ENCODE measurements at places on chromosomes 1 and 21. TPM values are rescaled to one million over a fixed set of nuclear protein-coding genes. Genes with fewer than 3 reads are reported as not detected.
A peak's percentile ranks its signal among the peaks of the same experiment; 100 is the strongest.

Gene ESRRG
- total RNA-seq = 24.3 TPM

Gene FOXD2
- 0.09 TPM for total RNA-seq

Gene UMODL1
- not detected for total RNA-seq

DNA sequence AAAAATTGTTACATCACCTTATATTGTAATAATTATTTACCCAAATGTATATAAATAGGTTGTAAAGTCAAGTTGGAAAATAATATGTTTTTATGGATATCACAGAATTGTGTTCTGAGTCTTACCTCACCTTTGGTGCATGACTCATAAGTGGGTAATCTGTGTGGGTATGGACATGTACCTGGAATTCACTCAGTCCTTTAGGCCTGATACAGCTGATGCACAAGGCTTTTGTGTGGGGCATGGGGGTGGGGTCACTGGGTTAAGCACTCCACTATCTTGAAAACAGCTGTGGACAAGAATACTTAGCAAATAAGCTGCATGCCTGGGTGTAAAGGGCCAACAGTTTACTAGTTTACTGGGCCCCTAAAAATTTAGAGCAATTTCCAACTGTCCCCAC is 34.4 kb downstream of the INKA2 start:
- no peaks in the 10 kb centered on the region for H3K4me1 ChIP-seq
- H3K27me3 ChIP-seq = no peaks in the 10 kb centered on the region
- H3K27ac ChIP-seq = no peak overlapping the region
- DNase-seq = no peak
- peaks cover 40% of the 10 kb centered on the region for H3K36me3 ChIP-seq
- H3K4me3 ChIP-seq = no peak overlapping the region

DNA sequence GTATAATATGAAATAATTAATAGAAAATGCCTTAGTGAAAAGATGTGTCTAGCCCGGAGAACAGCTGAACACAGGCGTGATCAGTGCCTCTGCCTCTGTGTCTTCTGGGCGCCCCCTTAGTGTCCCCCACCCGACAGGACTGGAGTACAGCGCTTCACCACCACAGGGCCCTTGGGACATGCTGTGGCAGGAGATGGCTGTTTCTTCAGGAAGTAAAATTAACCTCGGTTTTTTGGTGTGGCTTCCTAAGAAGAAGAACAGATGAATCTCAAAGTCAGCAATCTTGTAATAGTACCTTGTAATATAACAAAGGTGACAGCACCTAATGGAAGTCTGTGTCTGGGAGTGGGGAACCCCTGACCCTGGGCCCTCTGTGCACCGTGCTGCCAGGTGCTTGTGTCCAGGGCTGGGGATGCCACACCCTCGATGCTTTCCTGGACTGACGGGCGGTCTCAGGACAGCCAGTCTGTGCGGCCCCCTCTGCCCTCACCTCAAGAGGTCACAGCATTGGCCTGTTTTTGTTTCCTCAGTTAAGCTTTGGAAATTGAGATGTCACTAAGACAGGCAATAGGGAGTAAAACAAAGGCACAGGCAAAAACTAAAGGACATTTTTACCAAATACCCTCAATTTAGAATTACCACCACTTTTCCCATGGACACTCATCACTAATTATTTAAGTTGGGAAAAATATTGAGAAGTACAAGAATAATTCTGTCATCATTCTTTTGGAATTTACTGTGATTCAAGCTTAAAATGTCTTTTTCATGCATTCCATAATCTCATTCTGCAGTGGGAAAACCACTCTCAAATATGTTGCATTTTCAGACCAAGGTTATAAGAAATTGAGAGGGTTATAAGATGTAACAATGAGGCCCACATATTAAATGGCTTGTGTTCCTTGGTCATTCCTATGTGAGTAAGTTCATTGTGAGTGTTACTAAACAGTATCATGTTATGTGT is 79.3 kb downstream of the ADARB1 start:
- no peaks in the 10 kb centered on the region for H3K27me3 ChIP-seq
- no peak overlapping the region for H3K4me3 ChIP-seq
- H3K4me1 ChIP-seq = peaks cover 40% of the 10 kb centered on the region
- H3K36me3 ChIP-seq = no peaks in the 10 kb centered on the region
- H3K27ac ChIP-seq = no peak overlapping the region

GRCh38 chr1:232966663-232967062 is 16.3 kb downstream of the NTPCR start:
- H3K27ac ChIP-seq = no peak overlapping the region
- peaks cover 12% of the 10 kb centered on the region for H3K36me3 ChIP-seq
- no peak overlapping the region for H3K4me3 ChIP-seq
- peaks cover 76% of the 10 kb centered on the region for H3K4me1 ChIP-seq
- no peaks in the 10 kb centered on the region for H3K27me3 ChIP-seq
- DNase-seq = no peak

GRCh38 chr1:119924948-119925898 is 28.9 kb upstream of the ADAM30 start:
- H3K4me3 ChIP-seq = no peak overlapping the region
- H3K4me1 ChIP-seq = no peaks in the 10 kb centered on the region
- H3K27ac ChIP-seq = no peak overlapping the region
- H3K27me3 ChIP-seq = no peaks in the 10 kb centered on the region
- DNase-seq = no peak
- peaks cover 97% of the 10 kb centered on the region for H3K36me3 ChIP-seq

GRCh38 chr1:207672522-207673130 is 27.7 kb downstream of the CR1L start:
- DNase-seq = no peak
- no peaks in the 10 kb centered on the region for H3K4me1 ChIP-seq
- no peak overlapping the region for H3K27ac ChIP-seq
- no peaks in the 10 kb centered on the region for H3K36me3 ChIP-seq
- H3K27me3 ChIP-seq = peaks cover 55% of the 10 kb centered on the region

GRCh38 chr1:19925342-19926070 is 2.1 kb upstream of the PLA2G2E start:
- no peaks in the 10 kb centered on the region for H3K4me1 ChIP-seq
- H3K27ac ChIP-seq = no peak overlapping the region
- no peaks in the 10 kb centered on the region for H3K36me3 ChIP-seq
- DNase-seq = no peak

GRCh38 chr1:210294999-210295745 is 33.5 kb upstream of the HHAT start:
- no peaks in the 10 kb centered on the region for H3K27me3 ChIP-seq
- peak; percentile 63 for DNase-seq
- no peak overlapping the region for H3K4me3 ChIP-seq
- H3K36me3 ChIP-seq = no peaks in the 10 kb centered on the region

- DNase-seq = no peak
- peaks cover 42% of the 10 kb centered on the region for H3K36me3 ChIP-seq
- peak overlapping the region; percentile 64 for H3K27ac ChIP-seq
Observed at GRCh38 chr1:220785166-220786056, 1.3 kb upstream of the MTARC1 start.

DNA sequence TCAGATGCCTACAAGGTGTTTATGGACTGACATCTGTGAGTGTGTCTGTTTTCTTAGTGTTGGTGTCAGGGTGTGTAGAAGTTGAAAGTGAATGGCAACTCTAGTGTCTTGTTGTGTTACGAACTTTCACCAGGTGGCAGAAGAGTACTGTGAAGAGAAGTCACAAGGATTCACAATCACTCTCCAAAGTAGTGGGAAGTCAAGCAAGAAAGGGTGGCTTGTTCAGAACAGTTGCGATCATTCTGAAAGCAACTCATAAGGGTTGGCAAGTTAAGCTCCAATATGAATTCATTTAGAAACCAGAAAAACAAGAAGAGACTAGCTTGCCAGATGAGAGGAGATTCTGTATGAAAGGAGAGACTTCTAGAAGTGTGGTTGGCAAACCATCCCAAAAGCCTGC is 86.1 kb downstream of the FASLG start:
- H3K36me3 ChIP-seq = no peaks in the 10 kb centered on the region
- H3K4me1 ChIP-seq = no peaks in the 10 kb centered on the region
- no peaks in the 10 kb centered on the region for H3K27me3 ChIP-seq

DNA sequence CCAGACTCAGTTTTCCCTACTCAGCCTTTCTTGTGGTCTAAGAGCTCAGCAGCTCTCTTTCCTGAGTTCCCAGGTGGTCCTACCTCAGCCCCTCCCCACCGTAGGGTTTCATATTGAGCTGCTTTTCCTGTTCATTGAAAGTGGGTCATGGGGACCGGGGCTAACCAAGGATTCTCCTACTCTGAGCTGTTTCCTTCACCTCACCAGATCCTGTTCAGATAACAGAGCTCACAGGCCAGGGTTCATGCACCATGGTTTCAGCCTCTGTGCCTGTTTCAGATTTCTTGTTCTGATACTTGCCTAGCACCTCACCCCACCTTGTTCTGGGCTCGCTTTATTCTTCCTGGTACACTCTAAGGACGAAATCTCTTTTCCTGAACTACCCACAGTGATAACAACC is 8.5 kb downstream of the UBQLN4 start:
- no peak overlapping the region for H3K4me3 ChIP-seq
- no peak overlapping the region for H3K27ac ChIP-seq
- DNase-seq = no peak
- peaks cover 21% of the 10 kb centered on the region for H3K36me3 ChIP-seq
